ENCODE measurements at places on chromosomes 6 and 20. TPM values are rescaled to one million over a fixed set of nuclear protein-coding genes. Genes with fewer than 3 reads are reported as not detected.

- H3K27ac ChIP-seq = no peak overlapping the region
- DNase-seq = no peak
- no peak overlapping the region for H3K4me3 ChIP-seq
- H3K27me3 ChIP-seq = peaks cover 31% of the 10 kb centered on the region
- no peaks in the 10 kb centered on the region for H3K4me1 ChIP-seq
Observed at GRCh38 chr6:168636147-168637004, 195.4 kb downstream of the SMOC2 start.

GRCh38 chr20:24935140-24935539, 13.9 kb upstream of the CST7 start:
- DNase-seq = no peak
- no peaks in the 10 kb centered on the region for H3K27me3 ChIP-seq
- peaks cover 28% of the 10 kb centered on the region for H3K4me1 ChIP-seq
- H3K4me3 ChIP-seq = no peak overlapping the region
- H3K27ac ChIP-seq = no peak overlapping the region
- peaks cover 1% of the 10 kb centered on the region for H3K36me3 ChIP-seq

Gene DNAH8
- 0.02 TPM for total RNA-seq

Gene IL22RA2
- total RNA-seq = not detected

Measured in activated CD4-positive, alpha-beta memory T cell treated with anti-CD3 and anti-CD28 coated beads for 36 hours (primary cell).